Adrenal gland (tissue), 19 donors: ENCODE measurements at places on chromosomes 12 and 14. TPM values are rescaled to one million over a fixed set of nuclear protein-coding genes. Genes with fewer than 3 reads are reported as not detected.

GRCh38 chr12:59737725-59738463, 142.1 kb downstream of the SLC16A7 start:
- DNase-seq = no peak

- no peak for DNase-seq
Observed at GRCh38 chr14:70697701-70698100, 56.0 kb downstream of the TTC9 start.

GRCh38 chr12:94254270-94254669, 105.9 kb downstream of the PLXNC1 start:
- no peak for DNase-seq

DNA sequence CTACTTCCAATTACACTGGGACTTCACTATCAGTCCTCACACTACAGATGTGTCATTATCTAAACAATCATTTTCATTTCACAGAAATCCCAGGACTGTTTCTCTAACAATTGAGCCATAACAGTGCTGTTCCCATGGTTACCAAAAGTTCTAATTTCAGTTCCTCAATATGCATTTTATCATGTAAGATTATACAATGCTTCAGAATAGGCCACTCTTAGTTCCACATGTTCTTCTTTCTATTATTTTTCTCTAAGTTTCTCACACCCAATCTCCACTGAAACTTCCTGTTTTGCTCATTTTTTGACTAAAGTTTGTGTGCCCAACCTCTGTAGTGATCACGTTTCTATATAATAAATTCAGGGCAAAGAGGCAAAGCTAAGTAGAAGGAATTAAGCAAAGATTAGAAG, 185.8 kb downstream of the DUSP6 start:
- DNase-seq = no peak

DNA sequence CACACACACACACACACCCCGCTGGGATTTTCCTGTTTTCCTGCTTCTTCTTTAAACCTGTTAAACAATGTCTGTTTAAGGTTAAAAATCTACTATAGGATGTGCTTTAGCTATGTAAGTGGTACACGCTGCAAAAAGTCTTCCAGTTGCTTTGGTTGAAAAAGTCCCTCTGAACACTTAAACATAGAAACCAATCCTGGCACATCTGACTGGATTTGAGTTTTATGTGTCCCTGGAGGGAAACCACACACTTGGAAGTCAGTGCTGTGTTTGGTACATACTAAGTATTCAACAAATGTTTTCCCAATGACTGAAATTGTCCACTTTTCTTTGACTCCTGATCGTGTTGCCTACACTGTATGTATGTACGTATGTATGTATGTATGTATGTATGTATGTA, 22.0 kb downstream of the CFL2 start:
- DNase-seq = no peak

DNA sequence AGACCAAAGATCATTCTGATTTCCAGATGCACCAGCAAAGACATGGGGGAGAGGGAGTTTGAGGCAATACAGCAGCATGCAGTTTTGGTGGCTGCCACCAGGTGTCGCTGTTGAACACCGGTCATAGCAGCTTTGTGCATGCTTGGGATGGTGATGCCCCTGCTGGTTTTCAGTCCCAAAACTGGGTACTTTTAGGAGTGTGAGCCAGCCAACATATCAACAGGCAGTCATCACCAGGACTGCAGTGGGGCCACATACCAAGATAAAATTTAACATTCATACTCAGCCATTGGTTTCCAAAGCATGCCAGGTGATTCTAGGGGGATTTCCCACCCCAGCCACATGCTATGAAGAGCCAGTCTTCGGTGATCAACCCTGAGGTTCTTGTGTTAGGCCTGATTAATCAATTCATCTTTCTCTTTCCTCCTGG, 64.2 kb downstream of the PHETA1 start:
- DNase-seq = no peak

Gene FGD4
- 22.6 TPM for total RNA-seq

- peak; percentile 14 for DNase-seq
Observed at GRCh38 chr14:48703728-48704467, 882.3 kb downstream of the RPS29 start.

DNA sequence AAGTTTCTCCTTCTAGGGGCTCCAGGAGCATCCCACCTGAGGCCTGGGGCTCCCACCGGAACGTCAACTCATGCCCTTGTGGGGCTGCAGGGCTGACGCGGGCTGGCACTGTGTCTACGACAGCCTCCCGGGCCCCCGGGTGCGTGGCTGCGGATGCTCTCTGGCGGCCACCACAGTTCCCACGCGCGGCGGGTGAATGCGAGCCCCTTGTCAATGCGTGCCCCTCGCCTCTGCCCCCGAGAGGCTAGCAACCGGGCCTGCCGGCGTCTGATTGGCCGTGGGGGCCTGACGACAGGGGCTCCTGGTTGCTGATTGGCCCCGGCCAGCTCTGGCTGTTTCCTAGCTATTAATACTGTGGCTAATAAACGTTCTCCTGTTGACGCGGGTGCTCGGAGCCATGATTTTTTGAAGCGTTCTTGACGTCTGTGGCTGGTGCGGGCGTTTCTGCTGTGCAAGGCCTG, 1.8 kb upstream of the MEG3 start:
- peak; percentile 92 for DNase-seq

GRCh38 chr12:19382111-19382526, 57.2 kb upstream of the AEBP2 start:
- peak; percentile 60 for DNase-seq
